ENCODE measurements at places on chromosomes 3 and 15.

DNA sequence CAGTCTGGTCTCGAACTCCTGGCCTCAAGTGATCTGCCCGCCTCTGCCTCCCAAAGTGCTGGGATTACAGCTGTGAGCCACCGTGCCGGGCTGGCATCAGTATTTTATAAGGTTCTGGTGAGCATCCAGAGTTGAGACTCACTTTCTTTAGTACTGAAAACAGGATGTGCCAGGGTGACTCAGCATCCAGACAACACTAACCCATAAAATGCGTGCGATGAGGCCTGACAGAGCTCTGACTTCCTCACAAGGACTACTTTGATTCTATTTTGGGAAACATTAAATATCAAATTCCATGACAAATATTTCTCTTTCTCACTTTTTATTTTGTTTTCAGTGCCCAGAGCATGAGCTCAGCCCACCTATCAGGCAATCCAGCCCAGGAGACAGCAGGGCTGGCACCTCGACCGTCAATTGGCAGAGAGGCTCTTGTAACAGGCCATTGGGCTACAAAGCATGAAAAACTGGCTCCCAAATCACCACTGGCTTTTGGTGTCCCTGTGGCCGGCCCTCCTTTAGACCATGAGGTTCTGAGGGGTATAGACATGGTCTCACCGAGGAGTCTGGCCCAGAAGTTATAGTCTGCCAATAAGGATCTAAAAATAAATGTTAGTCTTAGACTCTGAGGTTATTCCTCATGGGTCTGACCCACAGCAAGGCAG lies 75.0 kb downstream of the FEM1B start:
- peak; percentile 23 for DNase-seq

DNA sequence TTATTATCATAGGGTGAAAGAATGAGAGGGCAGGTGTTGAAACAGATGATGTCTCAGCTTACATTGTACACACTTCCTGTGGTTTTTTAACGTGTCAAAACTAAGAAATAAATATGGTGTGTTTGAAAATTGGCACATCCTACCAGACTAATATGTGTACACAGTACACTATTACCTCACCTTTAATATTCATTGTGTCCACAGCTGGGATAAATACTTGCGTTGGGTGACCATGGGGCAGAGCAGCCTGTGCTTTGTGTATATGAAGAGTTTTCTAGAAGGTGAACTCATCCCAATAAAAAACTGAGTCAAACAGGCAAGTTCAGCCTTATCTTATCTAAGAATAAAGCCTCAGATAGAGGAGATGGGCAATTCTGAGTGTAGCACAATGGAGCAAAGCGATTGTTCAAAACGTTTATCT lies 17.3 kb downstream of the SUCNR1 start:
- DNase-seq, result no peak

DNA sequence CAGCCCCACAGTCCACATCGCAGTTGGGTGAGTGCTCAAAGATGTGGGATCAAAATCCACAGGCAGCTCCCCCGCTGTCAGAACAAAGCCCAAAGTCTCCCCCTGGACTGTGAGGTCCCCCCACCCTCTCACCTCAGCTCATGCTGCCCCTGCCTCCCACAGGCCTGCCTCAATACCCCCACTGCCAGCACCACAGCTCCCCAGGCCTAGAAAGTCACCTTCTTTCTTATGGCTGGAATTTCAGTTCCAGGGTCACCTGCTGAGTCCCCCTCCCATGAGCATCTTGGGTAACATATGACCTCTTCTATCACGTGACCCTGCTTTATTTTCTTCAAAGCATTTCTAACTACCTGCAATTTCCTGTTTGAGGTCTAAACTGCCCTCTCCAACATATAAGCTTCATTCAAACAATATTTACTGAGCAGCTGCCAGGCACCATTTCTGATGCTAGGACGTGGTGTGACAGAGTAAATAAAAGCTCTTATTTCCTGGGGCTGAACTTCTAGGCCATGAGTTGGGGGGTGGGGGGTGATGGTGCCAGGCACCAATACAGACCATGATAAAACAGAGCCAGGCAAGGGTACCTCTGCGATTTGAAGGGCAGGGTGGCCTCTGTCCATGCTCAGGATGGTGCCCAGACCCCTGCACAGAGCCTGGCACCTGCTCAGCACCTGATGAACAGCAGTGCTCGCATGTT lies 2.4 kb upstream of the TMEM89 start:
- DNase-seq, result no peak

- no peak for DNase-seq
These were observed 34.6 kb downstream of the CHD2 start for GRCh38 chr15:92934716-92935115.

- DNase-seq, result no peak
These were observed 1.5 kb downstream of the SEMA6D start for GRCh38 chr15:47718497-47719437.

DNA sequence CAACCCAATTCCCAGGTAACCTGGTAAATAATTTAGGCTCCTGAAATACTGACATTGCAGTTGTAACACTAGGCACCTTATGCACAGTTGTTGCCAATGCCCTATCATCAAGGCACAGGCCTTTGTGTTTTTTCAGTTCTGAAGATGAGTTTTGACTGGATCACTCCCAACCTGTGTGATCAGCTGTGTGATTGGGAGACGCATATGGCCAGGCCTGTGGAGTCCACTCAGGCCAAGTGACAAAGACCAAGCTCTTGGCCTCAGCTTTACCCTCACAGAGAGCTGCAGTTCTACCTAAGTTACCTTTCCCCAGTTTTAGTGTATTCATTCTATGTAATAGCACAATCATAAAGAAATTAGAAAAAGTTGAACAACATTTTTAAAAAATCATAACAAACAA lies 19.2 kb upstream of the AQP9 start:
- no peak for DNase-seq

- no peak for DNase-seq
These were observed 53.6 kb upstream of the GATA2 start for GRCh38 chr3:128546646-128547045.
